ENCODE measurements at places on chromosomes 1 and 21.

- DNase-seq: no peak
Observed at GRCh38 chr1:221001167-221001566, 121.9 kb downstream of the HLX start.

DNA sequence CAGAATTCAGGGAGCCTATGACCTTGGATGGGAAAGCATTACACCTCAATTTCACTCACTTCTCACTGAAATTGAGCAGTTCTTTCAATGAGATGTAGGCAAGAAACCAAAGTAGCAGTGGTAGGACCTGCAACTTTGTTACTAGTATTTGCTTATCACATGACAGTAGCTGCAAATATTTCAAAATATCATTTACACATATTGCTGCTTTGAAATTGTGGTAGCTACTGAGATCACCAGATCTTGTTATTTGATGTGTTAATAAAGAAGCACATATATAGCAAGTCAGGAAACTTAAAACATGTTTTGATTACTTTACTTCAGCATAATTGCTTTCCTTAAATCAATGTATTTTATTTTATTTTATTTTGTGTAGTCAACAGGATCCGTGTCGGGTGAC, 12.9 kb downstream of the LDLRAD2 start:
- no peak for DNase-seq

DNA sequence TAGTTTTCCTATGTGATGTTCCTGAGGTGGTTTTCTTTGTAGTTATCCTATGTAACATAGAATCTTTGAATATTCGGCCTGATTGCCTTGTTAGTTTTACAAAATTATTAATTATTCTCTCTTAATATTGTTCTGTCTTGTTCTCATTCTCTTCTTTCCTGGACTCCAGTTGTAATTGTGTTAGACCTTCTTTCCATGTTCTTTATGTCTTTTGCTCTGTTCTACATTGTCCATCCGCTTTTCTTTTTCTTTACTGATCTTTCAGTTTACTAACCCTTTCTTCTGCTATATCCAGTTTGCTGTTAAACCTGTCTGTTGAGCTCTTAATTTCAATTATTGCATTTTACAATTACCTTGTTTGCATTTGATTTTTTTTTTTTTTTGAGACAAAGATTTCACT, 89.3 kb downstream of the PEX14 start:
- DNase-seq: no peak

GRCh38 chr1:22835636-22836319, 125.1 kb downstream of the EPHB2 start:
- DNase-seq: no peak

GRCh38 chr1:109361649-109362048, 36.1 kb downstream of the SORT1 start:
- no peak for DNase-seq

DNA sequence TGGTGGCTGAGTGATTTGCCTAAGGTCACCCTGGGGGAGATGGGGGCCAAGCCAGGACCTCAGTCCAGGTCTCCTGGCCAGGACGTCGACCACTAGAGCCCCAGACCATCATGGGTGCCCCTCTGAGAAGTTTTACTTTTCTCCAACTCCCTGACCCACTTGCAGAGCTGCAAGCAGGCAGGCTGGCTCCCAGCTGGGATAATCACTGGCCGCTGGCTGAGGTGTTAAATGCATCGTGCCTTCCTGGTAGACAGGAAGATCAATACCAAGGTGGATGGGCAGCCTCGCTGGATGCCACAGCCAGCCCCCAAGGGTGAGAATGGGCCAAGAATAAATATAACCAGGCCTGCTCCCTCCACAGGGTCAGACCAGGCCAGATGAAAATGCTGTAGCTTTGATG, 106.2 kb downstream of the EPHB2 start:
- no peak for DNase-seq

Data from G401 (cell line).